Body of pancreas (tissue), 4 donors: ENCODE measurements at places on chromosomes 5 and 9.
A peak's percentile ranks its signal among the peaks of the same experiment; 100 is the strongest.

DNA sequence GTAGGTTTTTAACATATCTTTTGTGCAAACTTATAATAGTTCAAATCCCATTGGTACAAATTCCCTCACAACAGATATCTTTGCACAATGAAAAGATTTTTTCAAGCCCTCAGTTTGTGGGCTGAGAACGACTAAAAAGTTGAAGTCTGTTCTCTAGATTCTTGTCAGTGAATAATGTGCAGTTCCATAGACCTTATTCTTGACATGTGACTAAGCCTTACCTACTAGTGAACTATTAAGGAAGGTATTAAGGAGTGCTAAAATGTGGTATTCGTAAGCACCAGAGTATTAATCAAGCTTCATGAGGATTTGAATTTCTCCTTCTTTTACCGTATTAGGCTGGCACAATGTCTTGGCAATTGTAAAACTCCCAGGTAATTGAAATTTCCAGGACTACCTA lies 205.6 kb upstream of the DMRTA1 start:
- no peak for DNase-seq

- no peak for DNase-seq
Observed at GRCh38 chr9:94145640-94146039, 61.4 kb downstream of the PTPDC1 start.

GRCh38 chr9:38727497-38728001 lies 7.6 kb upstream of the FAM240B start:
- no peak for DNase-seq

DNA sequence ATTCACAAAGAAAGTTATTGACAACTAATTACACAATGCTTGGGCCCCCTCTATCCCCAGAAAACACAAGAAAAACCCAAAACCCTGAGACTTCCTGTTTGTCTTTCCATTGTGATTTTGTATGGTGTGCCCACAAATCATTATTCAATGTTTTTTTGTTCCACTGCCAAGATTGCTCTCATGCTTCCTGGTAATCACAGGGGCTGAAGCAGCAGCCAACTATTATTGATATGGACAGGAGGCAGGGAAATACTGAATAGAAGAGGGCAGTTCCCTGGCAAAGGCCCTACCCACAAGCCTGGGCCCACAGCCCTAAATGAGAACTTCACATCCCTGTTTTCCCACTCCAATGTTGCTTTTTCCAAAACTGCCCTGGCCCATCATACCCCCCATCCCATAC lies 21.5 kb upstream of the RFK start:
- DNase-seq, result peak; percentile 36

- no peak for DNase-seq
Observed at GRCh38 chr5:68255305-68256120, 40.0 kb downstream of the PIK3R1 start.

DNA sequence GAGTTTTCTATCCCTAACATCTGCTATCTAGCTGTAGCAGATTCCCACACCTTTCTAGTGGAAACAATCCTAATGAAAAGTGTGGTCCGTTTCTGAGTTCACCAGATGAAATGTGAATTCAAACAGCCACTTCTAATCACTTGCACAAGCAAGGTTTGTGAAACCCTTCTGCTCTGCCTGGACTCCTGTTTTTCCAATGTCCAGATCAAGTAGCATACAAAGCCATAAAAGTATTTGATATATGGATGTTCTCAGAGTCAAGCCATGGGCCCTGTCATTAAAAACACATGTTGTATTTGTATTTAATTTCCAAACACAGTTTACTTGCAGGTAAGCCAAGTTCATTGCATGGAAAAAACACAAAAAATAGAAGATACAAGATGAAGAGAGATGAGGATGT lies 570.4 kb downstream of the NR2F1-AS1 start:
- DNase-seq, result no peak

DNA sequence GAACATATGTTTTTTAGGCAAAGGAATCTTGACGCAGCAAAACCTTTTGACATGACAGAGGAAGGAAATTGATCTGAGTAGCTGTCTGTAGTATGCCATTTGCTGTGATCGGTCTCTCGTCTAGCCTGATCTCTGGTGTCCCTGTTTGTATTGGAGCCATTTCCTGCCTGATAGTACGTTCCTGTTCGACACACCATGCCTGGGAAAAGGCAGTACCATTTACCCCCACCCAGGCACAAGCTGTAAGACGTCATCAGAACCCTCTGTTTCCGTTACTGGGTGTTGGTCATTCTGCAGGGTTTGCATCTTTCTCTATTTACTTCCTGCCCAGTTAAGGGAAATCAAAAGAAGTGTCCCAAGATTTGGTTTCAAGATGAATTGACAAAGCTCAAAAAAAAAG lies 129.7 kb downstream of the CEMIP2 start:
- peak; percentile 7 for DNase-seq

DNA sequence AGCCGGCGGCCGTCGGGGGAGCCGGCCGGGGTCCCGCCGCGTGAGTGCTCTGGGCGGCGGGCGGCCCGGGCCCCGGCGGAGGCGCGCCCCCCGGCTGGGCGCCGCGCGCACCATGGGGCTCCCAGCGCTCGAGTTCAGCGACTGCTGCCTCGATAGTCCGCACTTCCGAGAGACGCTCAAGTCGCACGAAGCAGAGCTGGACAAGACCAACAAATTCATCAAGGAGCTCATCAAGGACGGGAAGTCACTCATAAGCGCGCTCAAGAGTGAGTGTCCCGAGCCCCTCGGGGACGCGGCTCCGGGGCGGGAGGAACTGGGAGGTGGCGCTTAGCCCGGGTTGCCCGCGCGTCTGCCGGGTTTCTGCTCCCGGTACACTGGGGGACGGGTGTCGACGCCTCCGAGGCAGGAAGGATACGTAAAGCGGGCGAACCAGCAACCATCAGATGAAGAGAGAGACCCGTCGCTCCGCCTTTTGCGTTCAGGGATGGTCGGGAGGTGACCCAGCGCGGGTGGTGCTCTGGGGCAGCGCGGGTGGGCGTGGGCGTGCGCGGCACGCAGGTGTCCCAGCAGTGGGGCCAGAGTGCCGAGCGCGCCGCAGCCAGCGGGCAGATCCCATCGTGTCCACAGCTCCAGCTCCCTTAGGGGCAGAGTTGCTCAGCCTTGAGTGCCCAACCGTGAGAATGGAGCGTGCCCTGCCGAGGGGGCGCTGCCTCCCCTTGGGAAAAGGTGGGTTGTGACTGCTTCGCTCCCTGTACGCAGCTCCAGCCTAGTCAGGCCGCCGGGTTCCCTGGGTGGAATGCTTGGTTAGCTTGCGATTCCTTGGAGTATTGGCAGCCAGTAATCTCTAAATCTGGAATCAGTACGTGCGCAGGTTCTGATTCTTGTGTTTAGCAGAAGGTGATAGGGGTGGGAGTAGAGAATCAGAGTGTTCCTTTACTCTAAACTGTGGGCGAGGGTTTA lies 753 bp downstream of the ARHGAP26 start:
- DNase-seq, result peak; percentile 58

- no peak for DNase-seq
Observed at GRCh38 chr9:114894609-114895433, 35.6 kb downstream of the TNFSF8 start.

DNA sequence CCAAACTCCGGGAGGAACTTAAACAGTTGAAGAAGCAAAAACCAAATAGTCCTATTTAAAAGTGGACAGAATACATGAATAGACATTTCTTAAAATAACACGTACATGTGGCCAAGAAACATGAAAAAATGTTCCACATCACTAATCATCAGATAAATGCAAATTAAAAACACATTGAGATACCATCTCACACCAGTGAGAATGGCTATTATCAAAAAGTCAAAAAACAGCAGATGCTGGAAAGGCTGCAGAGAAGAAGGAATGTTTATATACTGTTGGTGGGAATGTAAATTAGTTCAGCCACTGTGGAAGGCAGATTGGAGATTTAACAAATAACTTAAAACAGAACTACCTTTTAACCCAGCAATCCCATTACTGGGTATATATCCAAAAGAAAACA lies 283.0 kb upstream of the IZUMO3 start:
- no peak for DNase-seq

DNA sequence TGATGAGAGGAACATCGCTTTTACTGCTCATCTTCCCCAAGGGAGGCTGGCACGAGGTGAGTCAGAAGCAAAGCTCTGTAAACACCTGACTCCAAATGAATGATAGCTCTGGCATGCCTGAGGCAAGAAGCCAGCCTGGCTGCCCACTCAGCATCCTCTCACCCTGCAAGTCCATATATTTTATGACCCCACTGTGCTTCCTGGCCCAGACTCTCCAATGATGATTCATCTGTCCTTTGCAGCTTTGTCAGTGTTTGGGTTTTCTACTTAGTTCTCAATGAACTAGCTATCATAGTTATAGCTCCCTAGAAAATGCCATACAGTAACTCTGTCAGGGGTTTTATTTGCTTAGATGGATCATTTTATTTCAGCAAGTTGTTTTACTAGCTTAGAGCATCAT lies 52.1 kb upstream of the FSTL4 start:
- DNase-seq, result no peak

GRCh38 chr5:69075522-69076179 lies 18.2 kb upstream of the SLC30A5 start:
- DNase-seq, result no peak

DNA sequence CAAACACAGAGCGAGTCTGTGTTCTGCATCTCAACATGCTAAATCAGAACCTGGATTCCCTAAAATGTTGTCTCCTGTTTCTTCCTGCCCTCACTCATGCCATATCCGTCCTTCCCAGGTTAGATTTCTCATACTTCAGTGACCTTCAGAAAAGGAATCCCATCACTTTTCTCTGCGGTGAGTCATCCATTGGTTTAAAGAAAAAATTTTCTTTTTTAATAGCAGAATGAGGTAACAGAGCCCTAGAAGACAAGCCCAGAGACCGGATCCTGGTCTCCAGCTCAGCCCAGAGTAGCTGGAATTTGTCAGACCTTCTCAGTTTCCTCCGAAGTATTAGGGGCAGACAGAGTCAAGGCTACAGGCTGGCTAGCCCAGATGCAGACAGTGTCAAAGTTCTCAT lies 143.2 kb upstream of the DMRT1 start:
- DNase-seq, result no peak

GRCh38 chr9:34521406-34522045 lies 1.3 kb downstream of the ENHO start:
- no peak for DNase-seq

DNA sequence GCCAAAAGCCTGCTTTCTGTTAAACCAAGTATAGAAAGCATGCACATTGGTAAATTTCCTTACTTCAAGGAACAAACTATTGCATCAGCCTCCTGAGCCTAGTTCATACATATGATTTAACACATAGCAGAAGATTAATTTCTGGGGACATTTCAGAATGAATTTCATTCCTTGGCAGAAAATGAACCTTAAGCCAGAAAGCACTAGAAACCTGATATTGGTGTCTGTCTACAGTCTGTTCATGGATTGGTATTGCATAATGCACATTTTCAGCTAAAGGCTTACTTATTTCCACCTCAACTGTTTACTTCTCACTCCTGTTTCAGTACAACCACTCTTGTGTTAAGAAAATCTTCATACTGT lies 1471.8 kb upstream of the NUDT12 start:
- no peak for DNase-seq

DNA sequence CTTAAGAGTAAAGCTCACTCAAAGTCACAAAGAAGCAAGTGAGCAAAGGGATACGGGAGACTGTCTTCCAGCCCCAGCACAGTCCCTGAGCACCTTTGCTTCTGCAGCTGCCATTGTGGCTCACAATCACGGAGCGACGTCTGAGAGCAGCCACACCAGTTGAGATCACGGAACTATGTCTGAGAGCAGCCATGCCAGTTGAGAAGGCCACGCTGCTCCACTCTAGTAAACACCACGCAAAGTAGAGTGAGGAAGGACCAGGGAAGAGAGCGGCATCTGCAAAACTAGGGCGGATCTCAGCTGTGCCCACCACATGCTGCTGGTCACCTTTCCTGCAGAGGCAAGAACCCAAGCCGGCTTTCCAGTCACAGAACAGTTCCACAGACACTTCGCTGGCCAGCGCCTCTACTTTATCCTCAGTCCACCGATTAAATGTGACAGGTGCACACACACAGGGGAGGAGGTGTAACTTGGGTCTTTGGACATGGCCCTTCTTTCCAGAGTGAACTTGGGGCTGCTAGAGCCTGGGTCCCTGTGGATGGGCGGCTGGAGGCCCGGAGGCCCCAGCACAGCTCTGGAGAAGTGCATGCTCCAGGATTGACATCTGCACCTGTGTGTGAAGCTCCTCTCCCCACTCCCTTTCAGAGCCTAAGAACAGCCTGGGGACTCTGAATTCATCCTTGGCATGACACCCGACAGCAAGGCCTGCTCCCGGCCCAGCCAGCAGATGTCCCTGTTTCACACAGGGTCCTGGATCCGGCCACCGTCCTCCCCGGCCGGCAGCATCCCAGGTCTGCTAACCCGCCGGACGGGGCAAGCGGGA lies 324.9 kb upstream of the IRX4 start:
- peak; percentile 30 for DNase-seq

- DNase-seq, result no peak
Observed at GRCh38 chr9:8627976-8628679, 828.5 kb upstream of the DMAC1 start.

GRCh38 chr5:43564289-43564850 lies 7.5 kb upstream of the PAIP1 start:
- DNase-seq, result no peak

DNA sequence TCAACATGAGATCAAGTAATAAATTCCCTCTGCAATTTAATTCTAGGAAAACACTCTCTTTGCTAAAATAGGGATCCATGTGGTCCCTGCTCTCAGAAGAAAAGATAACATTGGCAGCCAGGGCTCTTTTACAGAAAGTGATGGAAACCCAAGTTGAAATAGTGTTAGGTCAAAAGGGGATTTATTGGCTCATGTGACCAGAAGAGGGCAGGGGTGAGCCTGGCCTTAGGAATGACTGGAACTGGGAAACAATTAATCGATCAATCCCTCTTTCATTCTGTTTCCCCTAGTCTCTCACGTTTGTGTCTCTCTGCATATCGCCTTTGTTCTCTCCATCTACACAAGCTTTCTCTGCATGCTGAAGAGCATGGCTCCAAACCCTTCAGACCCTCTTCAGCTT lies 58.3 kb upstream of the ALDH1B1 start:
- no peak for DNase-seq

DNA sequence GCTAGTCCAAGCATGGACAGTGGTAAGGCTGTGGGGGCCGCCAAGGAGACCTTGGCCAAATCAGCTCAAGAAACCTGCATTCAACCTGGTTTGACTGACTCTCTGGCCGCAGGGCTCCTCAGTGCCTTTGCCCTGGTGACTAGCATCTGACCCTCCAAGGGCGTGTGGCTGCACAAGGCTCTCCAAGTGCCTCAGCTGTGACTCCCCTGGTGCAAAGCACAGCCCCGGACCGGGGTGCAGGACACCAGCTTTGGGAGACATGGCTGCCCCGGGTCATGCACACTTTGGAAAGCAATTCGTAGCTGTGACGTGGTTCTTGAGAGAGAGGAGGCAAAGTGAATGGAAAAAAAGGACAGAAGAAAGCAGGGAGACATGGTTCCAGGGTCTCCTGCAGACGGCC lies 245.2 kb upstream of the IRX2 start:
- DNase-seq, result no peak
